ENCODE measurements at places on chromosomes 6 and 20.

- DNase-seq: no peak
Observed at GRCh38 chr20:49661560-49662329, 51.9 kb downstream of the B4GALT5 start.

GRCh38 chr6:118528129-118528528 lies 20.0 kb upstream of the PLN start:
- no peak for DNase-seq

DNA sequence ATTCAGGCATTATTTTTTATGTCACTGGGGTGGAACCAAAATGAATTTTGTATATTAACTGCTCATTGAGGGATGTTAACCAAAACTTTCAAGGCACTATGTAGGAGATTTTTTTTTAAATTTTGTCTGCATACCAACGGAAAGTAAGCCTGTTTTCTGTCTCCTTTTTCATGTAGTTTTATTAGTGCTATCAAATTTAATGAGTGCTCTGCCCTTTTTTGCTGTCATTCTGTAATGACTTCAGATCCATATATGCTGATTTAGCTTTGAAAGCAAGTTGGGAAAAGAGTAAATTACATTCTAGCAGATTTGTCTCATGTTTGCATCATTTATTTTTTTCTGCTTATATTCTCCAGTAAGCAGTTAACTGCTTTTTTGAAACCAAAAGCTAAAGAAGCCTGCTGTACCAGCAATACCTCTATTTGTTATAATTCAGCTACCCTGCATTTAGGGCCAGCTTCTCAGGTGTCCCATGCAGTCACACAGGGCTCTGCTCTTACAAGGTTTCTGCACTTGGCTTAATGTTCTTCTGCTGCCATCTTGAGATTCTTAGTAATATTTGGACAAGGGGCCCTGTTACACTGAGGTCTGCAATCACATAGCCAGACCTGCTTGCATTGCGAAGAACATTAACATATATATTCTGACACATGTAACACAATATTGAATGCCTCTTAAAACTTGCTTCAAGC lies 429.0 kb downstream of the UTRN start:
- no peak for DNase-seq

- no peak for DNase-seq
Observed at GRCh38 chr6:72246926-72247325, 360.6 kb downstream of the RIMS1 start.

DNA sequence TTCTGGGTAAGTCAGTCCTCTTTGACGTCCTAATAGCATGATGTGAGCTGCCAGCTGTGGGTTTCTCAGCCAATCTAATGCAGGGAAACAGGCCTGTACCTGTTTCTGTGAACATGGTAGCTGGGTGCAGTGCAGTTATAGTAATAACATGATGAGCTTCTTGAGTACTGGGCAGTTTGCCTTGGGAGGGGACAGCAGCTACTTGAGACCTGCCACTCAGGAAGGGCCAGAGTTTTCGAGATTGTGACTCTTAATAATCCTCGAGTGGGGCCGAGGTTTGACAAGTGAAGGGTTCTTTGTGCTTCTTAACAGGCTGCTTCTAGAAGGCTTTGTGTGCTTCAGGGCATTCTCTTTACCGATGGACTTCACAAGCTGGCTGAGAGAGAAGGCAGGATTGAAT lies 180.1 kb downstream of the JARID2 start:
- DNase-seq: no peak

- DNase-seq: no peak
Observed at GRCh38 chr20:47417245-47418068, 61.0 kb upstream of the ZMYND8 start.

DNA sequence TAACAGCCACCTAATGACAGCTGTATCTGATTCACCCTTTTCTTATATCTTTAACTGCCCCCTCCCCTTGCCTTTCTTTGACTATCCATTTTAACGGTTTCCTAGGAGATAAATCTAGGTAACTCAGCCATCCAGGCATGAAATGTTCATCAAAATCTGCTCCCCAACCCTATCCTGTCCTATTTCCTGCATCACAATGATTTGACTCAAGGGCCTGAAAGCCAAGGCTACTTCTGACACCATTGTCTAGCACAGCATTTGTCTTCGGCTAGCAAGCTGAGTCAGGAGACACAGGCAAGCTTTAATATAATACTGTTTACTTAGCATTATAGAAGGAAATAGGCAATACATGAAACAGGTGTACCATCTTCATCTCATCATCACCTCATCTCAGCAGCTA lies 31.6 kb upstream of the MANEA start:
- no peak for DNase-seq

DNA sequence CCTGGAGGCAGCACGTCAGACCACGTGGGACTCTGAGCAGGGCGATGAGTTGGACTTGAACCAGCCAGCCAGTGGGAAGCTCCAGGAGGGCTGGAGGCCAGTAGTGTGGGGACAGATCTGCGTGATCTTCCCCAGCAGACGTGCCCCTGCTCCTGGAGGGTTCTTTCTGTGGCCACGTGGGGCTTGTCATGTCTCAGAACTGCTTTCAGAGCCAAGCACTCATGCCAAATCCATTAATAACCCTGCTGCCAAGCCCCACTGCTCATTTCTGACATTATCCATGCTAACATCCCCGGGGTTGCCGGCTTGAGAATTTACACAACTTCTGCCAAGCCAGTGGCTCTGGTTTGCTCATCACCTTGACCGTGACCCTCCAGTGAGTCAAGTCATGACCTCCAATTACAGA lies 38.3 kb downstream of the SIRPA start:
- peak; percentile 37 for DNase-seq

- no peak for DNase-seq
Observed at GRCh38 chr6:35043381-35044130, 97.6 kb downstream of the TCP11 start.

DNA sequence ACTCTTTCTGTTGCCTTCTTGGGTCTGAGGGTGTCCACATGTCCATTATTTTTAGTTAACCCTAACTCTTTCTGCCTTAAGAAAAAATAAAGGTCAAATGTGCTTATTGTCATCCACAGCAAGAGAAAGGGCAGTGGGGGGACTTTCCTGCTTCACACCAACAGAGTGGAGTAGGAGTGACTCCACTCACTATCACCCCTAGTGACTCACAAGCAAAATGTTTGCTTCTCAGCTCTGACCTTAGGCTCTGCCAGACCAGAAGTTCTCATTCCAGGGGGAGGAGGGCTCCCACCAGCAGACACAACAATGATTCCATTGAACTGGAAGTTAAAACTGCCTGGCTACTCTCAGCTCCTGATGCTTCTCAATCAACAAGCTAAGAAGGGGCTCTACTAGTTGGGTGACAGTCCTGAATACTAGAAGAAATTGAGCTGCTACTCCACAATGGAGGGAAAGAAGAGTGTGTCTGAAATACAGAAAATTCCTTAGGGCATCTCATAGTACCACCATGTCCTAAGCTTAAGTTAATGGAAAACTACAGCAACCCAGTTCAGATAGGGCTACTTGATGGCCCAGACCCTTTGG lies 83.9 kb upstream of the AFDN start:
- no peak for DNase-seq

GRCh38 chr6:67680297-67680932 lies 954.7 kb upstream of the ADGRB3 start:
- no peak for DNase-seq

- no peak for DNase-seq
Observed at GRCh38 chr6:169406034-169406433, 152.4 kb upstream of the THBS2 start.

DNA sequence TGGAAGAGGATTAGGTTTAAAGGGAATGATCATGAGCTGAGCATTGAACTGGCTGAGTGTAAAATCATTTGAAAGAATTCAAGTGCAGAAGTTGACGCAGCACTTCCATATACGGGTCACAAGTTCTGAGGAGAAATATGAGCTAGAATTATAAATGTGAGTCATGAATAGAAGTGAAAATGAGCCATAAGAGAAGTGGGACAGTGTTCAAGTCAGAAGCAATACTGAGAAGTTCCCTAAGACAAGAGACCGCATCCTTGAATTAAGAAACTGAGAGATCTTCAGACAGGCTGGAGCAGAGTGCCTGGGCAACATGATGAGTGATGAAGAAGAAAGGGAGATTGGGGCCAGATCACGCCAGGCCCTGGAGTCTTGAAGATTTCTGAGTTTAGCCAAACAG lies 209.7 kb downstream of the TBX18 start:
- no peak for DNase-seq
